ENCODE measurements at places on chromosomes 2 and 18.

DNA sequence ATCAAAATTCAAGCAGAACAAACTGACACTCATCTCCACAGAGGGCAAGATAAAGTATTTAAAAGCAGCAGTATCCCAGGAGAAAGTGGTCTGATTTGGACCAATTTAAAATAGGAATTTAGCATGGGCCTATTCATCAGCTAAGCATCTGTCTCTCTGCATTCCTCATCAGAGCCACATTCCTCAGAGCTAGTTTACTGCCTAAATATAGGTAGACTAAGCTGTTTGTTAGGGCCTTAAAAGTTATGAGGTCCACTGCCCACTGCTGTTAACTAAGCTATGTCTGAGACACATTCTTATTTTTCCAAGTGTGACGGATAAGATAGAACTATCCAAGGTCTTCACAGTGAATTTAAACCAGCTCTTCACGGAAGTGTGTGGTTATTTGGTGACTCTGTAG lies 17.6 kb downstream of the NEB start:
- no peak for DNase-seq

DNA sequence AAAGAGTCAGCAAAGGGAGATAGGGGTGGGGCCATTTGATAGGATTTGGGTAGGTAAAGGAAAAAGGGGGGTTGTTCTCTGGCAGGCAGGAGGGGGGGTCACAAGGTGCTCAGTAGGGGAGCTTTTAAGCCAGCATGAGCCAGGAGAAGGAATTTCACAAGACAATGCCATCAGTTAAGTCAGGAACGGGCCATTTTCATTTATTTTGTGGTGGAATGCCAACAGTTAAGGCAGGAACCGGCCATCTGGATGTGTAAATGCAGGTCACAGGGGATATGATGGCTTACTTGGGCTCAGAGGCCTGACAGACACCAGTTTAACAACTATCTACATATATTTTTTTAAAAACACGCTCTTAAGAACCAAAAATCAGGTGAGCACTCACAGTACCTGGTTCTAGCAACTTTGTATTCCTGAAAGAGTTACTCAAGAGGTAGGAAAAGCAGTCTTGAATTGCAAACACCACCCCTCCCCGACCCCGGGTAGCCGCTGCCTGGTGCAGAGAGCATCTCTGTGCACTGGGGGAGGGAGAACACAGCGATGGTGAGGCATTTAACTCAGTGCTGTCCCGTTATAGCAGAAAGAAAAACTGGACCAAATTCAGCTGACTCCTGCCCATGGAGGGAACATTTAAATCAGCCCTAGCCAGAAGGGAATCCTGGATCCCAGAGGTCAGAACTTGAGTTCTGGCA lies 414.5 kb upstream of the KLHL29 start:
- no peak for DNase-seq

DNA sequence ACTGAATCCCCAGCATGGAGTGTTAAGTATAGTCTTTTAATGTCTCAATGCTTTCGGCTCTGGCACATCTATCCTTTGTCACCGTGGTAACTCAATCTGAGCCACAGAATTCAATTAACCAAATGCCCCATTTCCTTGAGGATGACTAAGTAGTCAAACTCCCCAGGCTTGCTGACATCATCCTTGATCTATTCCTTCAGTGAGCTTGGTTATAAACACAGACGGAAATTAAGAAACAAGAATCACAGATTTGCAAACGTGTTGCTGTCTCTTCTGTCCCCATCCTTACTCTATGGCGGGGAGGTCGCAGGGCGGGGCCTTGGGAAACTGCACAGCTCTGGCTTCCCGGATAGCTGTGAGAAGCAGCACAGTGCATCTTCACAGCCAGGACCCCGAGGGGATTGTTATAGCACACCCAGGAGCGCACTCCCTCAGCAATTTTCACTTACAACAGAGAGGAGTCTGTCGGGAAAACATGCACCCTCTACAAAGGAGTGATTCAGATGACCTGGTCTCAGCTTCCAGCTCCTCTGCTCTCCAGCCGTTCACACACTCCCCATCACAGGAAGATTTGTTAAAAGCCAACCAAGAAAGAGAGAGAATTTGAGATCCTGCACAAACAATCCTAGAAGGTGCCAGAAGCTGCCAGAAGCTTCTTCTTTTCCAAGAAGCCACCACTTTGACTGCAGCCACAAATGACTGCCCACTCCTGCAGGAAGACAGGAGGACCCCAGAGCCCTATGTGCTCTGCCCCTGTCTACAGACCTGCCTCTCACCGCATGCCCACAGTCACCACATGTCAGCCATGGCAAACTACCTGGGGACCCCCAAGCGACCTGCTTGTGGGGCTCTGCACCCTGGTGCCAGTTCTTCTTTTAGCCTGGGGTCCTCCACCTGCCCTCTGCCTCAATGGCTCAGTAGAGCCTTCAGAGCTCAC lies 44.9 kb upstream of the YWHAQ start:
- no peak for DNase-seq

DNA sequence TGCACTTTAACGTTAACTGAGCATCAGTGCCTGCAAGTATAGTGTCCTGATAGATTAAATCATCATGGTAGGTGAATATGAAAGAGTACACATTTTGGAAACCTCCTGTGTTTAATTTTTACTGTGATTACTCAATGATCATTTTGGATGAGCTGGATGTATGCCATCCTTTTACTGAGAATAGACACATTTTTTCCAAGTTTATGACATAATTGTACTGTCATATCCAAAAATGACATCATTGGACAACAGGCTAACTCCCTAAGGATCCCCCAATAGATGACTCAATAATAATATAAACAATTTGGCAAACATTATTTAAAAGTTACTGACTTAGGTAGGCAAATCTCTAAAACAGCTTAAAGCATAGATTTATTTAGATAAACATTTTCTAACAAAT lies 410.8 kb upstream of the REG3G start:
- no peak for DNase-seq

DNA sequence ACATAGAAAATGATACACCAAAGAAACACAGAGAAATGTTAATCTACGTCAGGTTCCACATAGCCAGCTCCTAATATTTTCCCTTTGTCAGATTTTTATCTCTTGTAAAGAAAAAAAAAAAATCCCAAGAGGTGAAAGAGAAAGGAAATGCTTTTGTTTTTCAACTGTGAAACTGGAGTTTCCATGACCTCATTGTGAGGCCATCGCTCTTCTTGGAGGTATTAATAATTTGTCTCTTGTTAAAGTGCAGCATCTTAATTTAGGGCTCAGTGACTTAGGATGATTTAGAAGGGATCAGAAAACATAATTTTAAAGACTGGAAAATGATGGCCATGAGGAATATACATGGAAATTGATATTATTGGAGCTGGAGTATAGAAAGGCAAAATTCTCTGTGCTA lies 21.7 kb downstream of the ARHGAP28 start:
- no peak for DNase-seq

GRCh38 chr2:133886735-133887675 lies 318.7 kb upstream of the NCKAP5 start:
- DNase-seq: no peak

DNA sequence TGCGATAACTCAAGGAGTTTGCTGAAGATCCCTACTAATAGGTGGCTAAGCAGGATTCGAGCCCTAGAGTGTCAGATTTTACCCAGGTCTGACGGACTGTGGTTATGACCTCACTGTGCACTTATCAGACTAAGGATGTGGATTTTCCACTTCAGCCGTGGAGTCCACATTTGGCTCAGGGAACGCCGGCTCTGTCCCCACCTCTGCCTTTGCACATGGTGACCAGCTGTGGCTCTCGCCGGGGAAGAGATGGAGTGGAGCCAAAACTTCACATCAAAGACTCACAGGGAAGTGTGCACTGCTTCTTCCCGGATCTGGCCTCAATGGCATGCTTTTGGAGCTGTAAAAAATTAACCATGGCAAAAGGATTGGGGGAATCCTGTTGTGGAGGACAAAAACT lies 249.3 kb upstream of the APCDD1 start:
- DNase-seq: no peak

Data from D721Med (cell line).